ENCODE measurements at places on chromosomes 13 and 19.

GRCh38 chr19:18596752-18597157 is 8.2 kb downstream of the REX1BD start:
- DNase-seq = peak; percentile 77

GRCh38 chr13:51500687-51501086 is 47.9 kb upstream of the INTS6 start:
- no peak for DNase-seq

- no peak for DNase-seq
Measured at GRCh38 chr13:109879338-109879737, 93.0 kb upstream of the IRS2 start.

DNA sequence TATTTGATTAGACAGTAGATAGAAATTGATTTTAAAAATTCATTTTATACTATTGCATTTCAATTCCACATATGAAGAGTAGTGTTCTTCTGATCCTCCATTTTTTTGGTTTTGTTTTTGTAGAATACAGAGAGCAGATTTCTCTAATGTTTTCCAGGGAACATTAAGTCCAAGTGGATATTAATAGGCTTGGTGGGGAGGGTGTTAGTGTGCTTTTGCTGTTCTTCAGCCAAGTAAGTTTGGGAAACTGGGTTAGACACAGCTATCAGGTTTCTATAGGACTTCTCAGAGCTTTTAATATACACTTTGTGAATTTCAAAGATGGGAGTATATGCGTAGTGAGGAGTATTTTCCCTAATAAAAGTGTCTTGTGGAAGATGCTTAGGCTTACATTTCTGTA is 21.8 kb downstream of the NAA16 start:
- DNase-seq = no peak

- no peak for DNase-seq
Measured at GRCh38 chr13:76874479-76874878, 11.7 kb downstream of the KCTD12 start.

DNA sequence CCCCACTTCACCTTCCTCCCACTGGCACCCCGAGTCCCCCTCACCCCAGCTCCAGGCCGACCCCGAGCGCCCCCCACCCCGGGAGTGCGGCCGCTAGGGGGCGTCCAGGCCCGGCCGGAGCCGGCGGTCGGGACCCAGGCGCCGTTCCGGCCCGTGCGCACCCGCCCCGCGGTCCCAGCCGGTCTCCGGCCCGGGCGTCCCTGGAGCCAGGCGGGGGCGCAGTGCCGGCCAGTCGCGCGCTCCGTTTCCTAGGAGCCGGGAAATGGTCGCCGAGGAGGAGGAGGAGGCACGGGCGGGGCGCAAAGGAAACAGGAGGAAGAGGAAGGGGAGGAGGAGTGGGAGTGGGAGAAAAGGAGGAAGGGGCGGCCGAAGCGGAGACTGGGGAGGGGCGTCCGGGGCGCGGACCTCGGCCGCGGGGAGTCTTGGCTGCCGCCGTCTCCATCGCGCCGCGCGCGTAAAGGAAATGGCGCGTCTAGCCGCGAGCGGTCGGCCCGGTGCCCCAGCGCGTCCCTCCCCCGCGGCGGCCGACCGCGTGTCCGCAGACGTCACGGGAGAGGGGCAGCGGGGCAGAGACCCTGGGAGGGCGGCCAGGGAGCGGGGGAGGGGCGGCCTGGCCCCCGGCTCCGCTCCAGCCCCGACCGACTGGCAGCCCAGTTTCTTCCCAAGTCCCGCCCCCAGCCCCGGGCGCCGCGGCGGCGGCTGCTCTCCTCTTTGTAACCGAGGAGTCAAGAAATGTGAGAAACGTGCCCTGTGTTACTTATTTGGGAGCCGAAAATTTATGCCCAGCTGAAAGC is 1.1 kb upstream of the KCTD15 start:
- DNase-seq = peak; percentile 90

DNA sequence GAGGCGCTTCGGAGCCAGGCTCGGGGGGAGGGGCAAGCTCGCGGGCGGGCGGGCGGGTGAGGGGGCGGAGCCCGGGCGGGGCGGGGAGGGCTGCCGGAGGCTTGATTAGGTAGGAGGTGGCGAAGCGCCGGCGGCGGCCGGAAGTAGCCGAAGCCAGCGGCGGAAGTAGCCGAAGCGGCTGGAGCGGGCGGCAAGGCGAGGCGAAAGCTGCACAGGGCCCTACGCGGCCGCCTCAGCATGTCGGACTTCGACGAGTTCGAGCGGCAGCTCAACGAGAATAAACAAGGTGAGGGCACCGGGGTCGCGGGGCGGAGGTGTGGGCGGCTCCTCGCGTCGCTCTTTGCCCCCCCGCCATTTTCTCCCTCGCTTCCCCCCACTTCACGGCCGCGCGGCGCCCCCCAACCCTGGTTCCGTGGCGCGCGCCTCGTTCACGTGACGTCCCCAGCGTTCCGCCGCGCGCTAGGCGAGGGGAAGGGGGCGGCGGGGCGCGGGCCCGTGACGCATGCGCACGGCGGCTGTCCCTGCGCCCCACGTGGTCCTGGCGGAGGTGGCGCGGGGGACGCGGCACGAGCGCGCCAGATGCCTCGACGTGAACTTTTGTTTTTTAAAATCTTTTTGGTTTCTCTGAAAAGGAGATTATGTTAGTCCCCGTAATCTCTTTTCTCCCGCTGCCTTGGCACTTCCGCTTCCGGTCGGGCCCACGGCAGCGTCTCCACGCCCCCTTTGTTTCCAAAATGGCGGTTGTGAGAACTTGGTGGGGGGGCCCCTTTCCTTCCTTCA is at the start of gene U2AF2:
Gene U2AF2, plus strand, starts transcription at position 168 of the 780 bp plus-strand sequence. Its CDS starts 70 bp downstream, at position 238.
- DNase-seq = peak; percentile 98

- no peak for DNase-seq
Measured at GRCh38 chr19:22533761-22534160, 100.4 kb upstream of the ZNF492 start.

GRCh38 chr13:76160506-76160905 is 524.4 kb downstream of the LMO7 start:
- DNase-seq = no peak

- DNase-seq = no peak
Measured at GRCh38 chr19:42275103-42275502, 6.1 kb downstream of the CIC start.

- DNase-seq = peak; percentile 41
Measured at GRCh38 chr19:364496-365287, 20.1 kb upstream of the MIER2 start.

- DNase-seq = peak; percentile 86
Measured at GRCh38 chr19:40596608-40597328, 4.4 kb upstream of the LTBP4 start.

DNA sequence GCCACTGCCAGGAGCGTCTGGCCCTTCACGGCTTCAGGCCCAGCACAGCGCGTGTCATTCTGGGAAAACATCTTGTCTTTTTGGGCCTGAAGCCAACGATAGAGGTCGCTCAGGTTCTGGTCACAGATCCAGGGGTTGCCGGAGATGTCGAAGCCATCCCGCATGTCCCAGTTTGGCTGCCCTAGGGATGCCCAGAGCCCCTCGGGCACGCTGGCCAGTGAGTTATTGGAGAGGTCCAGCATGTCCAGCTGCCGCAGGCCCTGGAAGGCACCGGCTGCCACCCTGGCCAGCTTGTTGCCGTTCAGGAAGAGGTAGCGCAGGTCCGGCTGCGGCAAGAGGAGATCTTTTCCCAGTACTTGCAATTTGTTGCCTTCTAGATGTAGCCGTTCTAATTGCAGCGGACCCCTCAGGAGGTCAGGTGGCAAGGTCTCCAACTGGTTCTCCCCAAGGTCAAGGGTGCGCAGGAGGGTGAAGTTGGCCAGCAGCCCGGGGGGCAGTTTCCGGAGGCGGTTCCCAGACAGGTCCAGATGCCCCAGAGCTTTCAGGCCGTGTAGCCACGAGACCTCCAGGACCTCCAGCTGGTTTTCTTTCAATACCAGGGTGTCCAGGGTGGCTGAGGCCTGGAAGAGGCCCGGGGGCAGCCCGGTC is 1.8 kb downstream of the LRG1 start:
- DNase-seq = no peak

GRCh38 chr13:94305463-94305862 is 174.0 kb downstream of the DCT start:
- DNase-seq = no peak

GRCh38 chr13:100301418-100301817 is 212.5 kb downstream of the PCCA start:
- DNase-seq = no peak

GRCh38 chr13:75861786-75862185 is 225.7 kb downstream of the LMO7 start:
- DNase-seq = no peak

GRCh38 chr13:93004919-93005318 is 221.7 kb upstream of the GPC6 start:
- no peak for DNase-seq

- peak; percentile 87 for DNase-seq
Measured at GRCh38 chr19:17235300-17235970, 9.4 kb downstream of the OCEL1 start.

DNA sequence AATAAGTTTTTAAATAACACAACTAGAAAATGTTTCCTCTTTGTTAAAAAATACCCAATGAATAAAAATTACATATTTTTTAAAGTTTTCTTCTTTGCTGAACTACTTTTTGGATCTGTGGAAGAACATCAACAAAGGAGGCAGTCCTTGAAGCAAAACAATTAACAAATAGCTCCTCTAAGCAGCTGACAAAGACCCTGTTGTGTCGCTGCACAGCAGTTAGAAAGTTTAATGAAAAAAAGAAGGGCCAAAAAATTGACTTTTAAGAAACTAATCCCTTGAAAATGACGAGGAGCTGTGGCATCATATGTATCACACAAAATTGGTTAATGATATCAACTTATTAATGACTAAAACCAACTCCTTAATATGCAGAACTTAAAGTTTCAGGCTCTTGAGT is 72.1 kb downstream of the SLITRK1 start:
- no peak for DNase-seq

DNA sequence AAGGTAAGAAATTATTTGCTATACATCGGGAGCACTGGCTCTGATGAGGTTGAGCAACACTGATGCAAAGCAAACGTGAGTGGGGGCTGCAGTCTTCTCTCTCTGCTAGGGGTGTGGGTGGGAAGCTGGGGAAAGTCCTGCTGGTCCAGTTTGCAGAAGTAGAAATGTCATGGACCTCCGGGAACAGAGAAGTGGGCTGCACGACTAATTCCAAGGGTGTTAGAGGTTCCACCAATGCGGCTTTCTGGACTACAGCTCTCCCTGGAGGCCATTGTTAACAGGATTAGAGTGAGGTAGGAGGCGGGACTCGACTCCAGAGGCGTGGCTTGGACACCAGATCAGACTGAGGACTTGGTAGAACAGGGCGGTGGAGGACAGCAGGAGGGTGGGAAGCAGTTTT is 5.7 kb upstream of the FBXO27 start:
- peak; percentile 68 for DNase-seq

DNA sequence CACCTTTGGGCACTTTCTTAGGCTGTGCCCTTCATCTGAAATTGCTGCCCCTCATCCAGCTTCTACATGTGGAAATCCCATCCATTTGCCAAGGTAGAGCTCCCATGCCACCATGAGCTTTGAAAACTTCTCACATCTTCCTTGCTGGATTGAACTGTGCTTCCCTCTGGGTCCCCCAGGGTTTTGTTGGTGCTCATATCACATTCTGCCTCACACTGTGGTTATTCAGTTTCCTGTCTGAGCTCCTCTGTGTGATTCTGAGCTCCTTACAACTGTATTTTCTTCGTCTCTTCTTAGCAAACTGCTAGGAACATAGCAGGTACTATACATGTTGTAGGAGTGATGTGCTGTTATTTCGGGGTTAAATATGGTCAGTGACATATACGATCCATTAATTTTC is 74.9 kb upstream of the KL start:
- DNase-seq = no peak

DNA sequence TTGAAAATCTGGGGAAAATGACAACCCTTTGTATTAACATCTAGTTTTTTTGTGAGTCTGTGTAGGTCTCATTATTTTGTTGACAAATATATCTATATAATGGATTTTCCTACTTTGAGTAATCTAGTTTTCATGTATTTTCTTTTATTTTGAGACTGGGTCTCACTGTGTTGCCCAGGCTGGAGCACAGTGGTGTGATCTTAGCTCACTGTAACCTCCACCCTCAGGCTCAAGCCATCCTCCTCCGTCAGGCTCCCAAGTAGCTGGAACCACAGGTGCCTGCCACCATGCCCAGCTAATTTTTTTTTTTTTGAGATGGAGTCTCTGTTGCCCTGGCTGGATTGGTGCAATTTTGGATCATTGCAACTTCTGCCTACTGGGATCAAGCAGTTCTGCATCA is 9.2 kb downstream of the ZNF525 start:
- no peak for DNase-seq

- no peak for DNase-seq
Measured at GRCh38 chr19:50837300-50837699, 3.9 kb upstream of the KLK15 start.

- no peak for DNase-seq
Measured at GRCh38 chr19:11191934-11192333, 5.4 kb downstream of the KANK2 start.

DNA sequence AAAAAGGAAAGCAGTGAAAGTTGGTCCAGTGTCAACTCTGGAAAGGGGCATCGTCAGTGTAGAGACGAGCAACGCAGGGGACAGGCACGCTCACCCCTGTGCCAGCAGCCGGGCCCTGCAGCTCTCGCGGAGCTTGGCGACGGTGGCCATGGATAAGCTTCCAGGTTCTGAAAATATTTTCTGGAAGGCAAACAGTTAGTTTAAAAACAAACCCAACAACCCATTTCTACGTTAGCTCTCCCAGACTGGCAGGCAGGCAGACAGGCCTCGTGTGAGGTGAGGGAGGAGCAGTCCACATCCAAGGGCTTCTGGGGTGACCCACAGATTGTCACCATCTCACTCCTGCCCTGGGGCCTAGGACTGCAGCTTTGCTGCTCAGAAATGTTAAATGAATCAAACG is 27.4 kb downstream of the LAMP1 start:
- no peak for DNase-seq

- DNase-seq = no peak
Measured at GRCh38 chr19:29878973-29879654, 62.9 kb upstream of the URI1 start.

DNA sequence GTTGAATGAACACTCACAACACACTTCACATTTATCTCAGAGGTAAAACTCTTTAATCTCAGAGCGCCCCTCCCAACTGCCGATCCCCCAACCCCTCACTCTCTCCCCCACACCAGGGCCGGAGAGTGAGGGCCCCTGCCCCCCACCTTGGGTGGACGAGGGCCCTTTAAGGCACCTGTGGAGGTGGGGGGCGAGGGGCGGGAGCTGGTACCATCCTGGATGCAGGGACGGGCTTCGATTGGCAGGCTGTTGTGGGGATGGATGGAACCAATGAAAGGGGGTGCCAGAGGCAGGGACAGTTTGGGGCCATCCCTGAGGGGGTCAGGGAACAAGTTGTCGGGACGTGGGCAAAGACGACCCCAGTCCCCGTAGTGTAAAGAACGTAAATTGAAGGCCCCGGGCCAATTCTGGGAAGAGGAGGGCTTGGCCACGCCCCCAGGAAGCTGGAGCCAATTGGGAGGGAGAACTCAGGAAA is 1.7 kb upstream of the PNKP start:
- peak; percentile 95 for DNase-seq

GRCh38 chr19:48190885-48191284 is 20.4 kb downstream of the ZSWIM9 start:
- DNase-seq = no peak

- no peak for DNase-seq
Measured at GRCh38 chr13:100536643-100537180, 51.9 kb downstream of the GGACT start.

All from upper lobe of right lung (tissue), 1 donor.